HuH-7.5 (cell line): ENCODE measurements at places on chromosomes 11 and 22.

DNA sequence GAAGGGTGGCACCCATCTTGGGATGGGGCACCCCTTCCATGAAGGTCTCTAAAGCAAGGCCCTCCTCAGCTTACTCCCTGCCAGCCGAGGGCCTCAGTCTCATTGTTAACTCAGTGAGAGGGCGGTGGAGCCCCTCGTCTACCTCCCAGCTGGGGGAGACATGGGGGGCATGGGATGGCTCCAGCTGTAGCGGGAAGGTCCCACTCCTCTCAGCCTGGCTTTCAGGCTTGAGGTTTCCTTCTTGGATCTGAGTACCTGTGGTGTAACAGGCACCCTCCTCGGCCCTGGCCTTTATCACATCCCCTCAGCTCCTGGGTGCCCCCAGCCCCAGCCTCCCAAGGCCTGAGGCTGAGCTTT lies 2.0 kb downstream of the MIF start:
- no peak for DNase-seq

GRCh38 chr11:12263141-12263693 lies 114.2 kb upstream of the PARVA start:
- DNase-seq = no peak

DNA sequence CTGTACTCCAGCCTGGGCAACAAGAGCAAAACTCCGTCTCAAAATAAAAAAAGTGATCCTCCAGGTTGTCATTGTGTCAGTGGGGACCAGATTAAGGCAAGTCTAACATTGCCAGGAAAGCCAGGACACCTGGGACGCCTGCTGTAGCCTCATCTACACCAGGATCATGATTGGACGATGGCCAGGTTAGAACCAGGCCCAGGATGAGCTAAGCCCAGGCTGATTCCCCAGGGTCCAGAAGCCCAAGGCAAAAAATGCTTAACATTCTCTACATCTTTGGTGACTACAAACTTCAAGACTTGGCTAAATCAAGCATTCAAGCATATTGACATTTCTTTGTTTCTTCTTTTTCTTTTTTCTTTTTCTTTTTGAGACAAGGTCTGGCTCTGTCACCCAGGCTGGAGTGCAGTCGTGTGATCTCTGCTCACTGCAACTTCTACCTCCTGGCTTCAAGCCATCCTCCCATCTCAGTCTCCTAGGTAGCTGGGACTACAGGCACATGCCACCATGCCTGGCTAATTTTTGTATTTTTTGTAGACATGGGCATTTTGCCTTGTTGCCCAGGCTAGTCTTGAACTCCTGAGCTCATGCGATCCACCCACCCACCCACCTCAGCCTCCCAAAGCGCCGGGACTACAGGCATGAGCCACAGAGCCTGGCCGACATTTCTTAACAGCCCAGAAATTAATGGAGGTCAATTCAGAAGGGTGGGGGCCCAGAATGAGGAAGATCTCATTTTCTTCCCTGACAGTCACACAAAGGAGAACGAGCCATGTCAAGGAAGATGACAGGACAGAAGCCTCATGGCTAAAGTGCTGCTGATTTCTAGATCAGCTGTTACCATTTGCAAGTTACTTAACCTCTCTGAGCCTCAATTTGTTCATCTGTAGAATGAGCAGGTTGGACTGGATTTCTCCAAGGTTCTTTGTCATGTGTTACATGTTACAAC lies 12.5 kb upstream of the PTPRJ start:
- no peak for DNase-seq

GRCh38 chr11:72969894-72970335 lies 155.7 kb downstream of the ATG16L2 start:
- DNase-seq = no peak
